ENCODE measurements at places on chromosomes 7 and 10.

GRCh38 chr7:155194382-155195140 lies 103.1 kb upstream of the INSIG1 start:
- DNase-seq: no peak

- DNase-seq: no peak
These were observed 19.7 kb upstream of the C10orf71 start for GRCh38 chr10:49279015-49279880.

DNA sequence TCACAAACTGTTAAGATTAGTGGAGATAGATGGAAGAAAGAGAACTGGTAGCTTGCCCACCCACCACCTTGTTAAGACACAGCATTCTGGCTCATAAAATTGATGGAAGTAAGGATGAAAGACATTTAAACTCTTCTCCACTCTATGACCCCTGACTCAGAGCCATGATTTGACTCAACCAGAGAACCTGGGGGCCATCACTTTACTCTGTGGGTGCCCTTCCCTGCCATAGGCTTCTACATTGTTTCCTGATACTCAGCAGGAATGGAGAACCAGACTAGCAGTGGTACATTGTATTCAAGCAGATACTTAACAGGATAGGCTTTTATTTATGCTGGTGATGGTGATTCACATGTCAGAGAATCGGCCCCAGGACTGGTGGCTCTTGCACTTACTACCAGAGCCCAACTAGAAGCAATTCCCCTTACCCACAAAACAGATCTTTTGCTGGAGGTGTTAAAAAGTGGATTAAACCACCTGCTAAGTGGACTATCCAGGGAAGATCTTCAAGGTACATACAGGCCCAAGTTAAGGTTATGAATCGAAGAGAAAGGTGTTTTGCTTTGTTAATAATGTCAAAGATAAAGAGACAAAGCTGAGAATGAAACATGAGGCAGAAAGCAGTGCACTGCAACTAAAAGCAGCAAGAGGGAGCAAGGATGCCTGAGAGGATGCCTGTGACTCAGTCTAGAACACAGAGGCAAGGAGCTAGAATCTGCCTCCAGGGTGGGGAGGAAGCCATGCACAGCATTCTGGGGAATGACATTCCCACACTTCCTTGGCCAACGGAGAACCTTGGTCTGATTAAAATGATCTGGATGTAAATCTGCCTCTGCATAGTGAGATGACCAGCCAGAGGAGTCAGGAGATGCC lies 36.0 kb upstream of the GLI3 start:
- no peak for DNase-seq

- DNase-seq: no peak
These were observed 541 bp upstream of the PFKFB3 start for GRCh38 chr10:6202098-6202683.

DNA sequence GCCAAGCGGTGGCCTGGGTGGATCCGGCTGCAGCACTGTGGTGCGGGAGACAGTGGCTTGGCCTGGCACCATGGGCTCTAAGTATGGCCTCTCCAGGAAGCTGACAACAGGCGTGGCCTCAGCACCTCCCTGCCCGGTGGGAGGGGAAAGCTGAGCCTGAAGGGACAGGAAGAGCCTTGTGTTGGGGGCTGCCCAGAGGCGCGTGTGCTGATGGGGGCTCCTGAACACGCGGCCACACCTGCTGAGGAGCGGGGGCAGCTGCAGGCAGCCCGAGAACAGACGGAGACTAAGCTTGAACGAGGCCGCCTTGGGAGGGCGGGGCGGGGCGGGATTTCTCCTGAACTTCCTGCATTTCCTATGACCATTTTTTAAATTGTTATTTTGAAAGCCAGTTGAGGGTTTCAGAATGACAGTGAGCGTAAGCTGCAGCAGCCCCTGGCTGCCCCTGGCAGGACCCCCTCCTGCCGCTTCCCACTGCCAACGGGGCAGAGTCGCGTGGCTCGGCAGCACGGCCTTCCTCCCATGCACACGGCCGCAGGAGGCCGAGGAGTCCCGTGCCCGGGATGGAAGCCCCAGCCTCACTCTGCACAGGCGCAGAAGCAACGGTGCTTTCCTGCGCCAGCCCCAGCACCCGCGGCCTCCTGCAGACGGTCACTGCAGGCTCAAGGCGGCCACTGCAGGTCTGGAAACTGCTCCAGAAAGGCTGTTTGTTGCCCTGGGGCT lies 43.2 kb downstream of the DPYSL4 start:
- DNase-seq: peak; percentile 93

- no peak for DNase-seq
These were observed 162.6 kb downstream of the FAM107B start for GRCh38 chr10:14611968-14612693.

DNA sequence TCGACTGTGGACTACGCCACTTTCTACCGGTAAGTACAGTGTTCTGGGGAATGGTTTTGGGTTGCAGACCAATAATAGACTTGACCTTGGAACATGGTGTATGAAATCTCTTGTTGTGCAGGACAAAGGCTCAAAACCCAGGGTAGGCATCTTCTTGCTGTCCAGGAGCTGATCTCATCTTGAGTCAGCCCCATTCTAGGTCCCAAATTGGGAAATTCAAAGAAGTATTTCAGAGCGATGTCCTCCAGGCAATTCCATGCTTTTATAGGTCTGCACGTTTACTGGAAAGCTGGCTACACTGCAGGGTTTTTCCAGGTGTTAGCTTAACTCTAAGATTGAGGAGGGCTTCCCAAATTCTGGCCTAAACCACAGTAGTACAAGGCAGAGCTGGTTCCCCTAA lies 180.7 kb downstream of the BMPER start:
- DNase-seq: no peak

- no peak for DNase-seq
These were observed 246.1 kb downstream of the KLF6 start for GRCh38 chr10:3538656-3539531.

GRCh38 chr10:68572151-68572550 lies 12.0 kb downstream of the TET1 start:
- DNase-seq: no peak

DNA sequence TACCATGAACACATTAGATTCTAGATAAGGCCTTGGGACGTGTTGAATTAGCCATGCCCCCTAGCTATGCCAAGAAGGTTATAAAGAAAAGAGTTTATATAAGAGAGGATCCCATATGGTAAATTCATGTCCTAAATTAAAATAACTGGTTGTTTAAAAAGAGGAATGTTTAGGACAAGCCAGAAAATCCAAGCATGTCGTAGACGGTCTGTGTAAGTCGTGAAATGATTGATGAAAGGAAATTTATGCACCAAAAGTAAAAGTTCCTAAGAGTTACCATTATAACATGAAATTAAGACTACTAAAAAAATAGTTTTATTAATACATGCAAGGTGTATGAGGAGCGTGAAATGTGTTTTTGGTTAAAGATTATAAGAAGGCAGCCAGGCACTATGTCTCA lies 624.9 kb downstream of the ARL4A start:
- no peak for DNase-seq

GRCh38 chr10:30013757-30014156 lies 45.6 kb downstream of the JCAD start:
- no peak for DNase-seq

DNA sequence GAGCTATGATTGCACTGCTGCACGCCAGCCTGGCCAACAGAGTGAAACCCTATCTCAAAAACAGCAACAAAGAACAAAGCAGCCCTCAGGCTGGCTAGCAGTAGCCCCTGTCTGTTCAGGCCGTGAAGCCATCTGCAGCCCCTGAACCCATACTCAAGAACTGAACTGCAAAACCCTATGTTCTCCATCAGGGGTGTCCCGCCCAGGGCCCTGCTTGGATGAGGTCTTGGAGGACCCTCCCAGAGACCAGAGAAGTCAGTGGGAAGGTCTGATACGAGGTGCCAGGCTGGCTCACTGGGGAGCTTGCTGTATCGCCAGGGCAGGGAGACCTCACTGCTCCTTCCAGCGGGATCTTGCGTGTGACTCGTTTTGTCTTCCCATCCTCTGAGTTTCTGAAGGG lies 39.3 kb downstream of the RBM17 start:
- no peak for DNase-seq

GRCh38 chr10:125151553-125152449 lies 8.6 kb downstream of the CTBP2 start:
- no peak for DNase-seq

DNA sequence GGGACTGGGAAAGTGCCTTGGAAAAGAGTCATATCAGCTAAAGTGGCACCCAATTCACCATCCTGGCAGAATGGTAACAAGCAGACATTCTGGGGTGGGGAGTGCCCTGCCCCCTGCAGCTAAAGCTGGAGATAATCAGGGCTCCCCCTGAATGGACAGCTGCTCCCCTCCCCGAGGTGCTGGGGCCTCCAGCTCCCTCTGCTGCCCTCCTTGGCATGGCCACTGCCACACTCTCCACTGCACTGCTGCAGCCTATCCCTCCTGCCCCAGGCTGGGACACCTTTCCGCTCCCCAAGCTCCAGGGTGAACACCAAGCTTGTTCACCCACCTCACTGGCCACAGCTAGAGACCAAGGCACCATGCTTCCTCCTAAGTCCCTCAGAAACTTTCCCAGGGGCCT lies 9.8 kb upstream of the PARD3 start:
- no peak for DNase-seq

GRCh38 chr7:116101704-116102103 lies 71.1 kb upstream of the TFEC start:
- DNase-seq: no peak

DNA sequence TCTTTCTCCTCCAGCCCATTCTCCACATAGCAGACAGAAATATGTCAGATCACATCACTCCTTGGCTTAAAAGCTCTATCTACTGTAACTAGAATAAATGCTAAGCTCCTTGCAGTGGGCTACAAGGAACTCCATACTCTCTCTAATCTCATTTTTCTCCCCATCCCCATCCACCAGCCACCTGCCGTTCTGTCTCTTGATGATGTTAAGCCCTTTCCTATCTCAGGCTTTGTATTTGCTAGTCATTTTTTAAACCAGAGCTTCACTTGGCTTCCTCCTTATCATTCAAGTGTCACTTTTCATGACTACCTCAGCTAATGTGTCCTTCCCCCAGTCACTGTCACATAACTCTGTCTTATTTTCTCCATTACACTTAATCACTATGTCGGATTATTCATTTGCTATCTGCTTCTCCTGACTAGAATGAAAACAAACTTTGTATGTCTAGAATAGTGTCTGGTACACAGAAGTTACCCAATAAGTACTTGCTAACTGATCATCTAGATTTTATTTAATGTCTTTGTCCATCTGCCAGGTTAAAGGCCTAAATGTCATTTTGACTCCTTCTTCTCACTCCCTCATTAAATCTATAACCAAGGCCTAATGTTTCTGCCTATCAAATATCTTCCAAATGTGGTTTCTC lies 87.2 kb upstream of the RPA3 start:
- DNase-seq: no peak

Measured in GM19239 (cell line).